SW480 (cell line): ENCODE measurements at places on chromosomes 6 and 20.
A peak's percentile ranks its signal among the peaks of the same experiment; 100 is the strongest.

DNA sequence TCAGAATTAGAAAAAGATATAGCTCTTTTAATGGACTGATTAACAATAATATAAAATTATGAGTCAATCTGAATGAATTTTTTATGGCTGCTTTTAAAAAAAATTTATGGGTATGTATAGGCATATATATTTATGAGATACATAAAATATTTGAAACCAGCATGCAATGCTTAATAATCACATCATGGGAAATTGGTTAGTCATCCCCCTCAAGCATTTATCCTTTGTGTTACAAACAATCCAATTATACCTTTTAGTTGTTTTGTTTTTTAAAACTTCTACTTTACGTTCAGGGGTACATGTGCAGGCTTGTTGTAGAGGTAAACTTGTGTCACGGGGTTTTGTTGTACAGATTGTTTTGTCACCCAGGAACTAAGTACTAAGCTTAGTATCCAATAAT is 63.4 kb upstream of the HMGCLL1 start:
- no peak for DNase-seq

- no peak for DNase-seq
Measured at GRCh38 chr6:114987281-114987680, 644.5 kb upstream of the HS3ST5 start.

DNA sequence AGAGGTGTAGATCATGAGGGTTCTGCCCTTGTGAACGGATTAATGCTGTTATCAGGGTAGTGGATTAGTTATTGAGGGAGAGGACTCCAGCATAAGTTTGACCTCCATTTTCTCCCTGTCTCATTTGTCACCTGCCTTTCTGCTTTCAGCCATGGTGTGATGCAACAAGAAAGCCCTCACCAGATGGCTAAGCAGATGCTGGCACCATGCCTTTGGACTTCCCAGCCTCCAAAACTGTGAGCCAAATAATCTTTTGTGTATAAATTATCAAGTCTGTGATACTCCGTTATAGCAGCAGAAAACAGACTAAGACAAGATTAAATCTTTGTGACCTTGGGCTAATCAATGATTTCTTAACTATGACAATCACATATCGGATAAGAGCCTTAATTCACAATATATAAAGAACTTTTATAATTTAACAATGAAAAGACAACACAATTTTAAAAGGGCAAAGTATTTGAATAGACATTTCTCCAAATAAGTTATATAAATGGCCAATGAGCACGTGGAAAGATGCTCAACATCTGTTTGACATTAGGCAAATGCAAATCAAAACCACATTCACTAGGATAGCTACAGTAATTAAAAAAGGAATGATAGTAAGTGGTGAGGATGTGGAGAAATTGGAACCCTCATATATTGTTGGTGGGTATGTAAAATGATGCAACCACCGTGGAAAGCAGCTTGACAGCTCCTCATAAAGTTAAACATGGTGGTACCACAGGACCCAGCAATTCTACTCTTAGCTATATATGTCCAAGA is 45.3 kb upstream of the IFNGR1 start:
- DNase-seq: no peak

DNA sequence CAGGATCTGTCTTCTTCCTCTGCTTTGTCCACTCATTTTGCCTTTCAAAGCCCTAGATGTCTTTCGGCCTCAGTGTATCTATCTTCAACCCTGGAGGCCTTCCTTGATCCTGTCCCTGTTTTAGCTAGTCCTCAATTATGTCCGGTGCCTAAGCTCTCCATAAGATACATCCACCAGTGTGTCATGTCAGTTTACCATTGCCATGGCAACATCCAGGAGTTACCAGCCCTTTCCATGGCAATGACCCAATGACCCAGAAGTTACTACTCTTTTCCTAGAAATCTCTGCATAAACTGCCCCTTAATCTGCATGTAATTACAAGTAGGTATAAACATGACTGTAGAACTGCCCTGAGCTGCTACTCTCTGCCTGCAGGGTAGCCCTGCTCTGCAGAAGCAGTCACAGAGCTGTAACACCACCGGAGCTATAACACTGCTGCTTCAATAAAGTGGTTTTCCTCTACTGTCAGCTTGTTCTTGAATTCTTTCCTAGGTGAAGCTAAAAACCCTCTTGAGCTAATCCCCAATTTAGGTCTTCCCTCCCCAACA is 712.1 kb upstream of the AGPAT4 start:
- DNase-seq: no peak

- no peak for DNase-seq
Measured at GRCh38 chr6:4603856-4604369, 172.3 kb upstream of the CDYL start.

- DNase-seq: peak; percentile 82
Measured at GRCh38 chr6:129490521-129491255, 219.3 kb downstream of the ARHGAP18 start.

DNA sequence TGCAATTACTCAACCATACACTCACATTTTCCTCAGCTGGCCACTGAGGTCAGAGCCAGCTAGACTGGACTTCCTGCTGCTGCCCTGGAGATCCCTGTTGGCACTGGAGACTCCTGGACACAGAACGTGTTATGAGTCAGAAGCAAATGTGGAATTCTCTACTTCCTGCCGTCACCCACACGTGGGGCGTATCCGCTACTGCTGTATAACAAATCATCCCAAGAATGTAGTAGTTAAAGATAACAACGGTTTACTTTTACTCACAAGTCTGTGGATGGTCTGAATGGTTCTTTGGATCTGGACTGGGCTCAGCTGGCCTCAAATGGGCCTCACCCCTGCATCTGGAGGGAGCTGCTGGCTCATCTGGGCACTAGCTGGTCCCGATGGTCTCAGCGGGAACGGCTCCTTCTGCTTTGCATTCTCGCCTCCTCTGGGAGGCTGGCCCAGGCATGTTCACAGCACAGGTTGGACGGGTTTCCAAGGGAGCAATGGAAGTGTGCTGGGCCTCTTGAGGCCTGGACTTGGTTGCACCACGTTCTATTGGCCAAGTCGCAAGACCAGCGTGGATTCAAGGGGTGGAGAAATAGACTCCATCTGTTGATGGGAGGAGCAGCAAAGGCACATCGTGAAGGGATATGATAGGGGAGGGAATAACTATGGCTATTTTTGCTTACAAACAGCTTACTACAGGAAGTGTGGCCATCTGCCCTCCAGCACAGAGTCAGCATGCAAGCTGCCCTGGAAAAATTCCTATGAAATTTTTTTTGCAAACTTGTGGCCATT is 118.5 kb downstream of the SNX5 start:
- DNase-seq: no peak

GRCh38 chr6:18503206-18503592 is 116.0 kb downstream of the RNF144B start:
- no peak for DNase-seq

- DNase-seq: no peak
Measured at GRCh38 chr6:70709826-70710225, 42.1 kb downstream of the SMAP1 start.

DNA sequence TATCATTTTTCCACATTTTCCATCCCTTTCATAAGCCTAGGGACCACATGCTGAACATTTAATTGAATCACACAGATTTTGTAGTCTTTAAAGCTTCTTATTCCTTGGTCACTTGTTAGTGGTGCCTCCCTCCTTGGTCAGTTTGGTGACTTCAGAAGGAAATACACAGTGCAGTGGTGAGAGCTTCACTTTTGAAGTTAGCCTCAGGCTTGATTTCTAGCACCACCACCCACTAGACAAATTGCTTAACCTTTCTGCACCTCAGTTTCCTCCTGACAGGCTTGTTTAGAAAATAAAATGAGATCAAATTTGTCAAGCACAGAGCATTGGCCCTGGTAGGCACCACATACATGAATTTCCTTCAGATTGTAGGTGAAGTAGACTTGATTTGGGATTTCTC is 91.7 kb downstream of the FOXO3 start:
- DNase-seq: no peak

GRCh38 chr6:110053395-110054240 is 75.5 kb downstream of the GPR6 start:
- DNase-seq: peak; percentile 50

DNA sequence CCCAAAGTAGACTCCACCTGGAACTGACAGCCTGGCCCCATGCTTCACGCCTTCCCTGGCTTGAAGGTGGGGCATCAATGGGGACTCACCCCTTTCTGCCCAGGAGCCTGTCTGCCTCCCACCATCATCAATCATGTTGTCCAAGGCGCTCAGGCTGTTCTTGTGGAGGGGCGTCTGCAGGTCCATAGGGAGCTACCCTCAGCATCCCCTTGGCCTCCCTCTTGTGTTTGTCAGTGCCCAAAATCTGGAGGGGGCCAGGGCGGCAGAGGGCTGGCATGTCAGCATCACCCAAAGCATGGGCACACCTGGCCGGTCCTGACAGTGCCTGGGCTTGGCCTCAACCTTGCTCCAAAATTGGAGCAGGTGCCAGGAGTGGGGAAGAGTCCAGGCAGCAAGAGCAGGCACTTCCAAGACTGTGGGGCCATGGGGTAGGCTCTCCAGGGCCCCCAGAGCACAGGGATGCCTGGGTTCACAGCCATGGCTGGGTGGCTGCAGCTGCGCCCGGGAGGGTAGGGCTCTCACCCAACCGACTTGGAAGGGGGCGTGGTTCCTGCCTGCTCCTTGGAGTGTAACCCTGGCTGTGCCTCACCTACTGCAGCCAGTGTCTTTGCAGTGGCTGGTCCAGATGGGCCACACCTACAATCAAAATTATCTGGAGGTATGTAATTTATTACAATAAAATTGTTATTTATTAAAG is 903.4 kb downstream of the EYS start:
- no peak for DNase-seq

GRCh38 chr20:33296206-33296605 is 13.2 kb downstream of the BPIFB1 start:
- DNase-seq: no peak

DNA sequence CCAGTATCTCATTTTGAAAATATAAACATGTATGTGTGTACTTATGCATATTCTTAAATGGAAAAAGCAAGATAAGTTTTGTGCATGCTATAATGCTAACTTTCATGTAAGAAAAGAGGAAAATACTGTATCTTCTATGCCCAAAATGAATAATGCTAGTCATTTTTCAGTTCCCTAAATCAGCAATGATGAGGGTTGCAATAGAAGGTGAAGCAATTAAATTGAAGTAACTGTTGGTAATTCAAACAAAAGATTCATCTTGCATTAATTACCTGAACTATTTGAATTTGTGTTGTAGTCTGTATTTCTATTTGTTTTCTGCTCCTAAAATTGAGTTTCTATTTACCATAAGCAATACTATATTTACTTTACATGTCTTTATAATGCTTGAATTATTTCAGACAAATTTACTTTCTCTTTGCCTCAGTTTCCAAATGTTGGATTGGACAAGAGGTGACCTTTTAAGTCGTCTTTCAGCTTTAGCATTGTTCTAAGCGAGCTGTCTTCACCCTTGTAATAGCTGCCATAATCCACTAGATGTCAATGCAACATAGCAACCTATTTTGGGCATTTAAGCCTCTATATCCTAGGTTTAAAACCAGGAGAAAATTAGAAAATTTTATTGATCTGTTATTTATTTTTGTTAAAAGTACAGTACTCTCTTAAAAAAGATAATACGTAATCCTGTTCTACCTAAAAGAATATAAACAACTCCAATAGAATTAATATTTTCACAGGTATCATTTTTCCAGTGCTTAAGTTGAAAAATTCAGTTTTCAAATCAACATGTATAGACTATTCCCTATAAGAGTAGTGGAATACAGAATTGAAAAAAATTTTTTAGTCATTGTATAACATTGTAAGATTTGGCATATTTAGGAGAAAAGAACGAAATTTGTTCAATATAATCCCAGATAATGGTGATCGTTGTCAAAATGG is 52.3 kb upstream of the IFNGR1 start:
- peak; percentile 48 for DNase-seq

DNA sequence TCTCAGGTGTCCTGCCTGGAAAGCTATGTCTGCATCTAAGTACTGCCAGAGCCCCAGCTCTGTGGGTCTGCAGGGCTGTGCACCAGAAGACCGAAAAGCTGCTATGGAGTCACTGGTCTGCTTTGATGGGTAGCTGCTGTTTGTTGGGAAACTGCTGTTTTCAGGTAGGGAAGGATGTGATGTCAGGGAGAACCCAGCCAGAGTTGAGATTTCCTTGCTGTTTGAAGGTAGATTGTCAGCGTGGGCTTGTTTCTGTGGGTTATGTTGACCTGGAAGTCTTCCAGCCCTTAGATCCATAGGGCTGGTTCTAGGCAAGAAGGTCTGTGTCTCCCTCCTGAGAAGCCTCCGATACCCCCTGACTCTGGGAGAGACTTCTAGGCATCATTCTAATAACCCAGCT is 12.2 kb upstream of the SHLD1 start:
- DNase-seq: no peak

DNA sequence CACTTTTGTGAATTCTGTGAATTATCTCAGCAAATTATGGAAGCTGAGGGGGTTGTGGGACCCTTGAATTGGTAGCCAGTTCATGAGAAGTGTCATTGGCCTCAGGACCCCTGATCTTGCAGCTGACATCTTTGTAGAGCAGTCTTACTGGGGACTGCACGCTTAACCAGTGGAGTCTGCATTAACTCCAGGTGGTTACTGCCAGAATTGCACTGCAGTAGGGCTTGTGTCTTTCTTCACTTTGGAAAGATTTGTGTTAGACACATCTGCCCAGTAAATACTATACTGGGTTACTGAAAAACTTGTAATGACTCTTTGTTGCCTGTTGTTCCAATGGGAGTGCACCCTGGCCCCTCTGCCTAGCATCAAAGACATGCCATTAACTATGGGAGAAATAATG is 21.2 kb upstream of the CDKN1A start:
- DNase-seq: no peak

DNA sequence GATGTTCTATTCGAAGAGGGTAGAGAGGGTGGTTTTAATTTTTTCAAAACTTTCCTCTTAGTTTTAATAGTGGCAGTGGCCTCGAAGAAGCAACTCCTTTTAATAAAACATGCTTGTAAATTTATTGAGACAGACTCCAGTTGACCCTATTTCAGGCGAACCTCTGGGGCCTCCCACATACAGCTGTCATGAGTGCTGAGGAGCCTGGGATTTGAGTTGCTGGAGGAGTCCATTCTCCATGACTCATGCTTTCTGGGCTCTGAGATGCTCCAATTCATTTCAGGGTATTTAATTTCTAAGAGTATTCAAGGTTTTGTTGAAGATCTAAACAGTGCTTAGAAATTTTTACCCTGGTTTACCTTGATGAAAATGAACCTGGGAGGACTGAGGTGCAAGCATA is 580.4 kb downstream of the CBLN4 start:
- no peak for DNase-seq

DNA sequence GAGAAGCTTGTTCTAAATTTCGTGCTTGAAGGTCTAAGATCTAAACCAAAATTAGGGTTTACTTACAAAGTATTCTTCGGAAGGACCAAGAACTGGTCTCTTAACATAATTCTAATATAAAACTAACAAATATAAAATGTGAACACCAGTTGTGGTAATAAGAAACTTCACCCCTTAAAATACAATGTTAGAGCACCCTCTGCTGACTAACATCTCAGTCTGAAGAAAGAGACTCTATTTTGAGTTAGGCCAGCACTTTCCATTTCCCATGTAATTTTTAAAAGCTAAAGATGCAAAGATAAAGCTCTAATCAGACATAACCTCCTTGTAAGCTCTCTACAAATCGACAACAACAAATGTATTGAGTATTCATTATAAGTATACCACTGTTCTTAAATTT is 24.6 kb downstream of the ATG5 start:
- DNase-seq: peak; percentile 32

- DNase-seq: no peak
Measured at GRCh38 chr6:33661106-33661838, 40.1 kb downstream of the ITPR3 start.

- DNase-seq: no peak
Measured at GRCh38 chr6:73811706-73812105, 115.7 kb downstream of the CD109 start.
